D721Med (cell line): ENCODE measurements at places on chromosomes 4 and X.

- DNase-seq = no peak
These were observed 116.7 kb downstream of the TMA16 start for GRCh38 chr4:163611182-163611581.

GRCh38 chrX:37783305-37783704, 3.4 kb downstream of the CYBB start:
- DNase-seq = no peak

GRCh38 chr4:14222377-14223029, 595.0 kb upstream of the BOD1L1 start:
- no peak for DNase-seq

- DNase-seq = no peak
These were observed 8.3 kb downstream of the IL21 start for GRCh38 chr4:122612540-122612939.
